ENCODE measurements at places on chromosomes 5 and 9.

GRCh38 chr5:40507095-40507494, 172.6 kb upstream of the PTGER4 start:
- DNase-seq = no peak

GRCh38 chr5:4159681-4160080, 564.0 kb downstream of the IRX1 start:
- DNase-seq = no peak

GRCh38 chr9:111983484-111983908, 86.9 kb downstream of the UGCG start:
- DNase-seq = no peak

GRCh38 chr9:86676396-86676795, 270.9 kb downstream of the GAS1 start:
- DNase-seq = no peak

- DNase-seq = no peak
Measured at GRCh38 chr9:95189251-95190098, 128.0 kb downstream of the FANCC start.

GRCh38 chr9:137316012-137316981, 14.2 kb upstream of the NRARP start:
- no peak for DNase-seq
